Stimulated activated CD4-positive, alpha-beta T cell treated with anti-CD3 and anti-CD28 coated beads, TNF-alpha, amount 100 ng/mL, for 24 hours (primary cell): ENCODE measurements at places on chromosomes 7 and 10.

DNA sequence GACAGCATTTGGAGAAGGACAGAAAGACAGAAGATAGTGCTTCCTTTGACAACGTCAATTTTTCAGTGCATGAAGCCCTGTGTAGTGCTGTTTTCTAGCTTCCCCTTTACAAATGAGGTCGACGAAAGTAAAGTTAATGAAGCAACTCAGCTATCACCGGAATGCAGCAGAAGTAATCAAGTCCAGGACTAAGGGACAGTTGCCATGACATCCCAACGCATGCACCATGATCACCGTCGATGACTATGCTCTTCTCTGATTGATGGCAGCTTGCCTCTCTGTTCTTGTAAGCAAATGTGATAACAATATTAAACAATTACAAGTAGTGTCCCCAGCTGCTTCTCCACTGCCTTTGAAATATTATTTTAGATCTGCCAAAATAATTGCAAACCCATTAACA, 205.8 kb downstream of the FRMD4A start:
- DNase-seq = no peak

GRCh38 chr10:99565166-99565565, 32.4 kb downstream of the NKX2-3 start:
- DNase-seq = no peak

GRCh38 chr10:78798976-78799730, 269.6 kb upstream of the ZMIZ1 start:
- DNase-seq = no peak

- no peak for DNase-seq
These were observed 81.4 kb upstream of the MTPN start for GRCh38 chr7:136058546-136058945.

GRCh38 chr7:157499835-157500153, 163.0 kb downstream of the DNAJB6 start:
- DNase-seq = no peak

GRCh38 chr10:132942101-132943057, at the start of gene CFAP46:
Gene CFAP46 (minus strand): TSS chr10:132942570. CDS start chr10:132942484, 86 bp downstream.
- DNase-seq = no peak

GRCh38 chr10:2980791-2981360, 86.5 kb upstream of the PFKP start:
- DNase-seq = no peak

GRCh38 chr7:132654150-132654549, 77.9 kb upstream of the PLXNA4 start:
- no peak for DNase-seq

GRCh38 chr7:20896996-20897395, 110.3 kb upstream of the SP8 start:
- DNase-seq = no peak

- no peak for DNase-seq
These were observed 56.4 kb upstream of the CAV2 start for GRCh38 chr7:116443101-116443523.

- DNase-seq = no peak
These were observed 447.0 kb downstream of the GRID1 start for GRCh38 chr10:85919491-85920021.

DNA sequence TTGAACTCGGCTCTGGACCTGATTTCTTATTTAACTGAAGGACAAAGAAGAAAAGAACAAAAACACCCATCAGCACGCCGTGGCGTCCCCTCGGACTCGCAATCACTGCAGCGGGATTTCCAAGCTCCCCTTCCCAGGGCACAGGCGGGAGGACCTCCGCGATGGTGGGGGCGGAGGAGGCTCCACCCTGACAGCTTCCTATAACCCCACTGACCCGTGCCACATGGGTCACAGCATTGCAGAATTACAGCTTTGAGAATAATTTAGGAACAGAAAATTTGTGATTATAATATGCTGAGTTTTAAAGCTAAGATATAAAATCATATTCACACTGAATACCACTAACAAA, 129.7 kb upstream of the SEC61G start:
- no peak for DNase-seq

- no peak for DNase-seq
These were observed 35.6 kb downstream of the ACADSB start for GRCh38 chr10:123044391-123044790.

DNA sequence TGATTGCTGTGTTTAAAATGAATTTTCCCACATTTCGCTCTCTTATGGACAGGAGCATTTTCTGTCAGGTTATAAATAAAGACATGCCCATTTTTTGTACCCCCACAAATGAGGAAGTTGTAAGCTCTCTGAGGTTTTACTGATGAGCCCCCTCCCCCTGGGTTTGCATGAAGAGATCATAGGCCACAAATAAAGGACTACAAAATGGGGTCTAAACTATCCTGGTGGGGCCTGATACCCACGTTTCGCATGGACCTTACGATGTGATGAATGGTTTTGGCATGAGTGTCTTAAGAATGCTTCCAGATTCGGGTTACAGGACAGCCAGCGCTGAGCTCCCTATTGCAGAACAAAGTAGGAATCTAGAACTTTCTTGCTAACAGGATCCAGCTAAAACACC, 5.8 kb downstream of the IKZF1 start:
- DNase-seq = no peak

- no peak for DNase-seq
These were observed 513.9 kb downstream of the ADRA2A start for GRCh38 chr10:111590703-111591102.

DNA sequence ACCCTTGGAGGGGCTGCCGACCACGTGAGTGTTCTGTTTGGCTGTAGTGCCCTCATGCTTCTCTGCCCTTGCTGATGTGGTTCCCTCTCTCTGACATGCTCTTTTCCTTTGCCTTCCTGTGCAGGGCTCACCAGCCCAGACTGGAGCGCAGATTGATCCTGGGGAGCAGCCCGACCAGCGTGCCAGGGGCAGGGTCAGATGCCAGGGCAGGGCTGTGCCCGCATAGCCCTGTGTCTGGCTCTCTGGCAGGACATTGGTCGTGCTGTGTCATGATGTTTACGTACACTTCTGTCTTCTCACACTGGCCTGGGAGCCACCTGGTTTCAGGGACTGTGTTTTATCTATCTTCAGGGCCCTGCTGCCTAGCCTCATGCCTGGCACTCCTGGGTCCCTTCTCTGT, 300.8 kb downstream of the CAMK1D start:
- DNase-seq = no peak

- no peak for DNase-seq
These were observed 370.2 kb downstream of the GATA3 start for GRCh38 chr10:8424555-8425211.

DNA sequence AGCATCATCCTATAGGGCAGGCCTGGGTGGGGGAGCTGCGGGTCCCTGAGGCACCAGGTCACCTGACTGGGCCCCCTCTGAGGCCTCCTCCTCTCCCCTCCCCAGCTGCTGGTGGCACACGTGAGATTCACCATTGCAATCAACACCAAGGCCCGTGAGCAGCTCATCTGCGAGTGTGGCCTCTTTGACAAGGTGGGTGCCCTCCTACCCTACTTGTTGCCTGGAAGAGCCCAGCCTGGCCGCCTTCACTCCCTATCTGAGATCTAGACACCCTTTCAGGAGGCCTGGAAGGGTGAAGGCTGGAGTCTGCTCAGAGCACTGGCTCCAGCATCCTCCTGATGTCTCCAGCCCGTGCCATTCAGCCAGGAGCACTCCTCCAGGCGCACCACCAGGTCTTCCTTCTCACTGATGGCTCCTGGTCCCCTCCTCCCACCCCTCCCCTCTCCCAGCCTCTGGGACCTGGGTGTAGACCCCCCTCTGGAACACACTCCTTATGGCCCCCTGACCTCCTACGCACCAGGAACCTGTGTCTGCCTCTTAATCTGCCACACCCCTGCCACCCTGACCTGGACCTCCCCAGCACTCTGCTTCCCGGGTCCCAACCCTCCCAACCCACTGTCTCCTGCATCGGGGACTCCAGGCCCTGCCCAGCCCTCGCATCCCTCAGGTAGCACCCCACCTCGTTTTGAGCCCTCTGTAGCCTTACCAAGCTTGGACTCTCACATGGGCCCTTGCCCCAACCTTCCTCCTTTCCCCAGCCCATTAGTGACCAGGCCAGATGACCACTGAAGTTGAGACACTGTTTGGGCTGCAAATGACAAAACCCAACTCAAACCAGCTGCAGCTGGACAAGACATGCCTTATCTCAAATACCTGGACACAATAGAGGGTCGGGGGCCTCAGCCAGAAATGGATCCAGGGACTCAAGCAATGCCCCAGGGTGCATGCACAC, 67.5 kb downstream of the ALOX5 start:
- DNase-seq = no peak

DNA sequence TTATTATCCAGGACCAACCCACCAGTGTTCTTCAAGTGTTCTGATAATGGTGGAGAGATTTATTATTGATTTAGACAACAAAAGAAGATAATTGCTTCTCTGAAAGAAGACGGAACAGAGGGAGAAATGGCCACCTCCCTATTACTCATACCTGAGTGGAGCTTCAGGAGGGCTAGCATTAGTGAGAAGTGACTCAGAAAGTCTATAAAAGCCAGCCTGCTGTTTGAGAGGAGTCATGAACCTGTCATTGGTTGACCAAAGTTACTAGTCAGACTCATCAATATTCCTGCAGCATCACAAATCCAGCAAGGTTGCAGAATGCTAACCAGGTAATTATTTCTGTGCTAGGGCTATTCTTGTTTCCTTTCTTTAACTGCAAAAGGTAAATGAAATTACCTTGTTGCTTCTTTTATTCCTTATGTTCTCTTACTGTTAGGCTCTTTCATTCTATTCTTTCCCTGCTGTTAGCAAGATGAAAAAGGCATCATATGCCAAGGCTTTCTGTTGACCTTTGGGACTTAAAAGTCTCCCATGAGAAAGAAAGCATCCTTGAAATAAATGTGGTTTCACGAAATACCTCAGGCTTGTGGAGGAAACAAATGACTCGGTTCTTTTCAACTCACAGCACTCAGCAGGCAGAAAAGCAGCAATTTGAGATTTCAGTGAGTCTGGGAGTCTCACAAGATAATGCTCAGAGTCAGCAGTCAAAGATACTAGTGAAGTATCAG, 256.4 kb upstream of the PHYHIPL start:
- DNase-seq = no peak

GRCh38 chr10:62735464-62736167, 68.9 kb upstream of the ADO start:
- DNase-seq = no peak

- DNase-seq = peak; percentile 72
These were observed at the start of gene DENND10 for GRCh38 chr10:119103903-119104653. Gene DENND10 (plus strand): TSS chr10:119104113. CDS start chr10:119104143, 30 bp downstream.

DNA sequence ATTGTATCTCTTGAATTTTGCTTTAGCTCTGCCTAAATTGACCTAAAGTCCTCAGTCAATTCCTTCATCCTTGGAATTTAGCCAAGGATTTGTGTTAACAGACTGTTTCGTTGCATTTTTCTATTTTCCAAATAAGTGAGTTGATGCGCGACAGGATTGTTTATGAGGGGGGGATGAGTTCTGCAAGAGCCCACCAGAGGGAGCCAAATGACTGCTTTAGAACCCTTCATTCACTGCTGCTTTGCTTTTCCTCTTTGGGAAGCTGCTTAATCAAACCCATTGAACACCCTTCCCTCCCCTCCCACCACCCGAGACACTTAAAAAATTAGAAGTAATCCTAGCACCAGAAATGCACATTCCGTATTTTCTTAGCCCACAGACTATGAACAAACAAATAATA, 33.7 kb upstream of the PTF1A start:
- DNase-seq = no peak

GRCh38 chr10:48444266-48444665, 137.8 kb downstream of the MAPK8 start:
- DNase-seq = no peak

- no peak for DNase-seq
These were observed 365.2 kb upstream of the MEOX2 start for GRCh38 chr7:16051561-16052255.

DNA sequence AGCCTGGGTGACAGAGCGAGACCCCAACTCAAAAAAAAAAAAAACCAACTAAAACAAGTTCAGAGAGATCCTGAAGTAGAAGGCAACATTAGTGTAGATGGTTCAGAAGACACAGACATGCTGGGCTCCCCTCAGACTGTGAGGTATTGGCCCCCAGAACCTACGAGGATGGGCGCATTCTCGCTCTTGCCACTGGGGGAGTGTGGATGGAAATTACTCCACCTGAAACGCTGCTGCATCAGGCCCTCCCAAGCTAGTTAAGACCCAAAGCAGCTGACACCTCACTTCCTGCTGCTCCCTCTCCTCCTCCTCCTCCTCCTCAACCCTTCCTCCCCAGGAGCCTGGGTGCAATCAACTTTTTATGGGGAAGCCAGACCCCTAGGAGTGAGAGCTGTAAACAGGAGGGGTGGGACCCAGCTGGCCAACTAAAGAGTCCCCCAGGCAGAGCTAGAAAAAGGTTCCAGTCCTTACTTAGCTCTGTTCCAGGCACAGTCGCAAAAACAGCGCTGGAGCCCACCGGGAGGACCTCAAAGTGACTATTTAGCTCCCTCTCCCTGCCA, 7.4 kb downstream of the SH3PXD2A start:
- no peak for DNase-seq

DNA sequence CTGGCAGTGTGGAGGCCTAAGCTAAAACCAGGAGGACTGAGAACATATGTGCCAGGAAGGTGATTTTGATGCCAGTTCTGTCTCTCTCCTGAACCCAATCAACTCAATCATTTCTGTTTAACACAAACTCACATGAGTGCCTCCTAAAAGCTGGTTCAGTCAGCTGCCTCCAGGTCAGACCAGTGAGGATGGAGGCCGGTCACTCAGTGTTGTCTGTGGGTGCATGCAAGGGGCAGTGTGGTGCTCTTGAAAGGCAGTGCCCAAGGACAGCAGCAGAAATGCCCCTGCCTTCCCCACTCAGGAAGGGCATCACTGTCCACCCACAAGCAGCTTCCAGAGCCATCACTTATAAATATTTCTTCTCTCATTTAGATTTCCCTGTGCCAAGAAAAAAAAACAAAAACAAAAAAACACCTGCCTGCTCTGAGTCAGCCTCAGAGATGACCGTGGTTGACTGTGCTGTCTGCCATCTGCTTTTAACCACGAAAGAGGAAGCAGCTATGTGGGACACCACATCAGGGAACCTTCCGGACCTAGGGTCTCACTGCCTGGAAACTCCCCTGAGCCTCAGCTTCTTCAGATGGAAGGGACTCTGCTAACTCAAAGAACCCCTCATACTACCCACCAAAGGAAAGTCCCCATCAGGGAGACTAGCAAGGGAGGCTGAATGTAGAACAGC, 39.1 kb downstream of the VOPP1 start:
- peak; percentile 55 for DNase-seq

DNA sequence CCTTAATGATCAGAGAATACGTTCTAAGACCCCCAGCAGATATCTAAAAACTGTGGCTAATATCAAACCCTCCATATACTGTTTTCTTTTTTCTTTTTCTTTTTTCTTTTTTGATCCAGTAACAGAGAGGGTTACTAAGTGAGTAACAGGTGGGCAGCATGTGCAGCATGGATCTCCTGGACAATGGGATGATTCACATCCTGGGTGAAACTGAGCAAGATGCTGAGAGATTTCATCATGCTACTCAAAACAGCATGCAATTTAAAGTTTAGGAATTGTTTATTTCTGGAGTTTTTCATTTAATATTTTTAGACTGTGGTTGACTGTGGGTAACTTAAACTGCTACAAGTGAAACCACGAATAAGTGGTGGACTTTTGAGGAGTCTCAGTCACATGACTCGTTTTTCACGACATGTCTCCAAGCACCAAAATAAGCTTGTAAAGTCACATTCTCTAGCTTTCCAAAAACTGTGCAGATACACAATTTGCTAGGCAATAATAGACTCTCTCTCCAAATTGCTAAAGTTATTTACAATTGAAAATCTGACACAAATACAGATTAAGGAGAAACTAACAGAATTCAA, 716.2 kb downstream of the NXPH1 start:
- DNase-seq = no peak

- no peak for DNase-seq
These were observed 13.2 kb downstream of the POM121L12 start for GRCh38 chr7:53048638-53049037.

GRCh38 chr10:123761038-123761428, 94.9 kb downstream of the GPR26 start:
- no peak for DNase-seq
